Upper lobe of right lung (tissue), 1 donor: ENCODE measurements at places on chromosomes 4 and X.

- no peak overlapping the region for H3K27ac ChIP-seq
- no peaks in the 10 kb centered on the region for H3K4me1 ChIP-seq
- no peaks in the 10 kb centered on the region for H3K36me3 ChIP-seq
- no peaks in the 10 kb centered on the region for H3K27me3 ChIP-seq
- no peak for DNase-seq
- H3K4me3 ChIP-seq, result no peak overlapping the region
Observed at GRCh38 chr4:10703766-10704429, 19.3 kb upstream of the CLNK start.

DNA sequence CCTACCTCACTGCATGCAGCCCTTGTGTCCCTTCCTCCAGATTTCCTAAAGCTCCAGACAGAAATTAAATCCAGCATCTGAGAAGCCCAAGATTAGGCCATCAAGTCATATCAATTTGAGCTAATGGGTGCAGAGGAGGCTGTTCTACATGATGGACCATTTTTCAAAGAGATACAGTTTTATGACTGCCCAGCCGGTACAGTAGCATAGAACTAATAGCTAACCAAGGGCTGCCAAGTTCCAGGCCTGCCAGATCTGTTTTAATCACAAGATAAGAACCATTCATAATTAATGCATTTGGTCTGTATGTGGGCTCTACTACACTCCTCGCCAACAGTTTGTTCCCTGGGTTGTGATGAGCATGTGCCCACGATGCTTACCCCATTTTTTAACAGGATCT is 73.9 kb upstream of the PLAC1 start:
- no peaks in the 10 kb centered on the region for H3K27me3 ChIP-seq
- H3K36me3 ChIP-seq, result no peaks in the 10 kb centered on the region
- H3K4me1 ChIP-seq, result no peaks in the 10 kb centered on the region
- DNase-seq, result no peak

- no peaks in the 10 kb centered on the region for H3K36me3 ChIP-seq
- DNase-seq, result no peak
- H3K27me3 ChIP-seq, result no peaks in the 10 kb centered on the region
- no peaks in the 10 kb centered on the region for H3K4me1 ChIP-seq
- H3K4me3 ChIP-seq, result no peak overlapping the region
Observed at GRCh38 chrX:137062915-137063617, 29.3 kb upstream of the GPR101 start.

- H3K4me1 ChIP-seq, result no peaks in the 10 kb centered on the region
- no peaks in the 10 kb centered on the region for H3K36me3 ChIP-seq
- DNase-seq, result no peak
- no peak overlapping the region for H3K4me3 ChIP-seq
- H3K27ac ChIP-seq, result no peak overlapping the region
Observed at GRCh38 chr4:112418092-112418491, 97.9 kb downstream of the NEUROG2 start.

DNA sequence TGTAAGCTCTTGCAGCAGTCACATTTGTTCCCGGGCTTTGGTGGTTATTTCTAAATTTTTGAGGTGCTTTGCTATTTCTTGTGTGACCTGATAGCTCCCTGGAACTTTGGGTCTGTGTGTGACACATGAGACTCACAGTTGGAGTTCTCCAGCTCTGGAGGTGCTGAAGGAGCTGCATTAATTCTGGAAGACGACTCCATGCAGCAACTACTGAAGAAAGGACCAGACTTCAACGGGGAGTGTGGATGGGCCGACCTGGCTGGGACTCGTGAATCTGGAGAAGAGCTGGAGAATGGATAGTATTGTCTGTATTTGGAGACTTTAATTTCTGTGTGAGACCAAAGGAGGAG is 1.5 kb downstream of the MRFAP1 start:
- peak overlapping the region; percentile 96 for H3K27ac ChIP-seq
- DNase-seq, result no peak
- peaks cover 15% of the 10 kb centered on the region for H3K36me3 ChIP-seq
- peak overlapping the region; percentile 86 for H3K4me3 ChIP-seq
- no peaks in the 10 kb centered on the region for H3K27me3 ChIP-seq
